ENCODE measurements at places on chromosomes 12 and 14.

DNA sequence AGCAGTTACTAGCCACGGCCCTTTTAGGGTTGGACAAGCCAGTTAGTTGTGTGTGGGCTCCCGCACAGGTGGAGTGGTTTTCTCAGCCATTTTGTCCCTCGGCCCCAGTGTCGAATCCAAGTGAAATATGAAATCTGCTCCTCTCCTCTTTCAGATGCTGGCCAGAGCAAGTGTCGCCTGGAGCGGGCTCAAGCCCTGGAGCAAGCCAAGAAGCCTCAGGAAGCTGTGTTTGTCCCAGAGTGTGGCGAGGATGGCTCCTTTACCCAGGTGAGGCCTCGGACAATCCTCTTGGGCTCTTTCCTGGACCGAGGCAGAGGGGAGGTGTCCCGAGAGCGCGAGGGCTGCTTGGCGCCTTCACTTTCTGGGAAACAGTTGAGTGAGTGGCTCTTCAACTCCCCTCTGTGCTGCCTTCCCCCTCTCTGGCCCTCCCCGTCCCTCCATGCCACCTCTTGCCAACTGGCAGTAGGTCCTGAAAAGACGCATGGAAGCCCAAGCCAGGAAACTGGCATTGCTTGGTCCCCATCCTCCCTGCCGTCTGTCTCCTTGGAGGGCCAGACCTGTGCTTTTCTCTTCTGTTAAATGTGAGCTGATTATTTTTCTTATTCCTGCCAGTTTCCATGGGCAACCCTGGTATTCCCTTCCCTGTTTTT is 74.2 kb downstream of the SMOC1 start:
- no peak for DNase-seq

- DNase-seq = no peak
Measured at GRCh38 chr14:42200957-42201356, 594.3 kb downstream of the LRFN5 start.

- DNase-seq = no peak
Measured at GRCh38 chr12:93060666-93061472, 131.8 kb upstream of the EEA1 start.

DNA sequence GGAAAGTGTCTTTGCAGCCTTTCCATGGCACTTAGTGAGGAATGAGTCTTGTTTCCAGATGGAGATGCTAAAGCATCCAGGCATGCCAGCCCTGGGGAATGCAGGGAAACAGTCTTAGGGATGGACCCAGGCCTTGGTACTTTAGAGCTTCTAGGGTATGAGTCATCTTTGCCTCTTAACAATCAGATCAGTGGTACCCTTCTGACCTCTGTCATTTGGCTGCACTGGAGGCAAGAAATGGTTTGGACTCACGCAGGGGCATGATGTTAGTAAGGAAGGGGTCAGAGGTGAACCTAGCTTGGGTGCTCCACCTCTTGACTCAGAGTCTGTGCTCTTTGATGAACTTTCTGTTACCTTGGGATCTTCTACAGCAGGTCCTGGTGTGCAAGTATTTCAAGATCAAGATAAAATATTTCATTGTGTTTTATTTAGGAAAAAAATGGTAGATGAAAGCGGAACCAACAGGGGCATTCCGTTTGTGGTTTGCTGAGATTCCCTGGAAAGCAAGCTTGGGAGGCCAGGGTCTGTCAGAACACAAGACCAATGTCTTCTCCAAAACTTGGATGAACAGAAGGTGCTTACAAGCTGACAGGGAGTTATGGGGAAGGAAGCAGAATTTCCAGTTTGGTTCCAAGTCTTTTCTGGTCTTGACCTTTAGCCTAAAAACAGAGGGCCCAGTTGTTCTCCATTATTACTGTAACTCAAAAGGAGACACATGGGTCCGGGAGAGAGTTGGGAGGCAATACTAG is 216.2 kb downstream of the ZFP36L1 start:
- no peak for DNase-seq

GRCh38 chr14:77212943-77213678 is 31.5 kb downstream of the TMEM63C start:
- no peak for DNase-seq

GRCh38 chr14:35512765-35513164 is 21.2 kb upstream of the INSM2 start:
- DNase-seq = no peak

GRCh38 chr12:62703011-62703380 is 232.0 kb downstream of the PPM1H start:
- DNase-seq = no peak

- DNase-seq = no peak
Measured at GRCh38 chr12:94592080-94592479, 58.3 kb downstream of the TMCC3 start.

DNA sequence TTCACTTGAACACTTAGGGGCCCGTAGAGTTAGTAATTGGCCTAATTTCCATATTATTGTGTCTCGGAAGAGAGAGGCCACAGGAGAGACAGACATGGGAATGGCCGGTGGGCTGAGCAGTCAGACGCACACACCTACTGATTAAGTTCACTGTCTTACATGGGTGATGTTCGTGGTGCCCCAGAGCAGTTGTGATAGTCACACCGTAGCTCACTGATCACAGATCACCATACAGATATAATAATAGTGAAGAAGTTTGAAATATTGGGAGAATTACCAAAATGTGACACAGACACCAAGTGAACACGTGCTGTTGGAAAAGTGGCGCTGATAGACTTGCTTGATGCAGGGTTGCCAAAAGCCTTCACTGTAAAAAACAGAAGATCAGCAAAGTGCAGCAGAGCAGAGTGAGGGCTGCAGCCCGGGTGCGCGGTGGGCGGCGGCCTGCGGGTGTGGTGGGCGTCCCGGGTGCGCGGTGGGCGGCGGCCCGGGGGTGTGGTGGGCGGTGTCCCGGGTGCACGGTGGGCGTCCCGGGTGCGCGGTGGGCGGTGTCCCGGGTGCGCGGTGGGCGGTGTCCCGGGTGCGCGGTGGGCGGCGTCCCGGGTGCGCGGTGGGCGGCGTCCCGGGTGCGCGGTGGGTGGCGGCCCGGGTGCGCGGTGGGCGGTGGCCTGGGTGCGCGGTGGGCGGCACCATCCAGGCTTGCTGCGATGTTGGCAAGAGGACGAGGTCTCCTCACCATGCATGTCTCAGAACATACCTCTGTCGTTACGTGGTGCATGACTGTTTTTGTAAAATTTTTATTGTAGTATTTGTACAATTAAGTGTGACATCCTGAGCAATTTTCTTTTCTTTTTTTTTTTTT is 34.3 kb upstream of the TEX22 start:
- DNase-seq = peak; percentile 40

DNA sequence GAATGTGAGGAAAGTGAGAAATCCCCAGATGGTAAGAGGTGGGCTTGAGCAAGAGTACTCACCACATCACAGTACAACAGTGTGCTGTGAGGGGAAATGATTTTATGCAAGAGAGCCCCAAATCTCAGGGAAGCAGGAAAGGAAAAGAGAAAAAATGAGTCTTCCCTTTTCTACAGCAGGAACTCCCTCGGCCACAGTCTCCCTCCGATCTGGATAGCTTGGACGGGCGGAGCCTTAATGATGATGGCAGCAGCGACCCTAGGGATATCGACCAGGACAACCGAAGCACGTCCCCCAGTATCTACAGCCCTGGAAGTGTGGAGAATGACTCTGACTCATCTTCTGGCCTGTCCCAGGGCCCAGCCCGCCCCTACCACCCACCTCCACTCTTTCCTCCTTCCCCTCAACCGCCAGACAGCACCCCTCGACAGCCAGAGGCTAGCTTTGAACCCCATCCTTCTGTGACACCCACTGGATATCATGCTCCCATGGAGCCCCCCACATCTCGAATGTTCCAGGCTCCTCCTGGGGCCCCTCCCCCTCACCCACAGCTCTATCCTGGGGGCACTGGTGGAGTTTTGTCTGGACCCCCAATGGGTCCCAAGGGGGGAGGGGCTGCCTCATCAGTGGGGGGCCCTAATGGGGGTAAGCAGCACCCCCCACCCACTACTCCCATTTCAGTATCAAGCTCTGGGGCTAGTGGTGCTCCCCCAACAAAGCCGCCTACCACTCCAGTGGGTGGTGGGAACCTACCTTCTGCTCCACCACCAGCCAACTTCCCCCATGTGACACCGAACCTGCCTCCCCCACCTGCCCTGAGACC is 7.8 kb downstream of the ATN1 start:
- no peak for DNase-seq

DNA sequence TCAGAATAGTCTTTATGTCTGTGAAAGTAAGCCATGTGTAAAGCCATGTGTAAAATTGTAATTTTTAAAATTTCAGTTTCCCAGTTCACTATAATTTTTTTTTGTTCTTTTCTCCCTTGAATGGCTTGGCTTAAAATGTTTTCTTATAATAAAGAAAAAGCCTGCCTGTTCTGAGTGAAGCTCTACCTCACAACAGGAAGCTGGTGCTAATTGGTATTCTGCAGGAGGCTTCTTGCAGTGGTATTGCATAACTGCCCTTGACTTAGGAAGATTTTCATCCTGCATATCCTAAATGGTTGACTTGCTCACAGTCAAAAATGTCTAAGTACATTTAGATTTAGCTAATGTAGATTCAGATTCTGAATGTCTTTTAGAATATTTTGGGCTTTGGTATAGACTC is 49.5 kb downstream of the ATP2A2 start:
- DNase-seq = no peak

DNA sequence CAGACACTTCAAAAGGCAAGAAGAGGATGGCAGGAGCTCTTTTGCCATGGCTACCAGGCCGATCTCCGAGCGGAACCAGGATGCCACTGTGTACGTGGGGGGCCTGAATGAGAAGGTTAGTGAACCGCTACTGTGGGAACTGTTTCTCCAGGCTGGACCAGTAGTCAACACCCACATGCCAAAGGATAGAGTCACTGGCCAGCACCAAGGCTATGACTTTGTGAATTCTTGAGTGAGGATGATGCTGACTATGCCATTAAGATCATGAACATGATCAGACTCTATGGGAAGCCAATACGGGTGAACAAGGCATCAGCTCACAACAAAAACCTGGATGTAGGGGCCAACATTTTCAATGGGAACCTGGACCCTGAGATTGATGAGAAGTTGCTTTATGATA is 9.8 kb downstream of the GARIN2 start:
- DNase-seq = no peak

DNA sequence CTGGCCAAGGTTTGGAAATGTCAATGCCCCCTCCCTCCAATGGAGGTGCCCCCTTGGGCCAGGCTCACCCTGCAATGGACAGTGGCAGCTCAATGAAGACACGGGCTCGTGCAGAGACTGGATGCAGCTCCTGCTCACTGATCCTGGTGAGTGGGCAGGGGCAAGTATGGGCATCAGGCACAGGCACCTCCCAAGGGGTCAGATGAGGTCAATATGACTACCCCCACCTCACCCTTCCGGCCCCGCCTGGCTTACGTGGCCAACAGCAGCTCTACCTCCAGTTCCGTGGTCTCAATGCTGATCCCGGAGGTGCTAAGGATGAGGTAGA is 13.6 kb downstream of the ITGA7 start:
- no peak for DNase-seq

All from stimulated activated naive CD4-positive, alpha-beta T cell (primary cell).